ENCODE measurements at places on chromosomes 7 and 10. TPM values are rescaled to one million over a fixed set of nuclear protein-coding genes. Genes with fewer than 3 reads are reported as not detected.

The MTPN gene
- 93.7 TPM for total RNA-seq

The MAD1L1 gene
- 67.3 TPM for total RNA-seq

The ZNF33B gene
- 11.3 TPM for total RNA-seq

The MMP21 gene
- total RNA-seq, result not detected

The APBB1IP gene
- 0.49 TPM for total RNA-seq

The NHLRC2 gene
- 33.7 TPM for total RNA-seq

The MUC12 gene
- total RNA-seq, result 2.9 TPM

The ZNF117 gene
- total RNA-seq, result 1.6 TPM

Measured in mesangial cell (primary cell).